ENCODE measurements at places on chromosomes 16 and 17. TPM values are rescaled to one million over a fixed set of nuclear protein-coding genes. Genes with fewer than 3 reads are reported as not detected.

Gene FOXC2
- total RNA-seq: 4.9 TPM

Gene HOXB1
- not detected for total RNA-seq

Gene GDPD1
- 0.37 TPM for total RNA-seq

Gene CACNG1
- total RNA-seq: 0.22 TPM

Gene MYO15A
- total RNA-seq: 0.45 TPM

Gene KRTAP4-9
- not detected for total RNA-seq

Gene ST6GALNAC2
- total RNA-seq: 0.39 TPM

Gene HS3ST3B1
- 1.0 TPM for total RNA-seq

Gene CALB2
- 5.1 TPM for total RNA-seq

Gene MRC2
- total RNA-seq: 41.2 TPM
